GM04504 (cell line): ENCODE measurements at places on chromosomes 4 and X.

DNA sequence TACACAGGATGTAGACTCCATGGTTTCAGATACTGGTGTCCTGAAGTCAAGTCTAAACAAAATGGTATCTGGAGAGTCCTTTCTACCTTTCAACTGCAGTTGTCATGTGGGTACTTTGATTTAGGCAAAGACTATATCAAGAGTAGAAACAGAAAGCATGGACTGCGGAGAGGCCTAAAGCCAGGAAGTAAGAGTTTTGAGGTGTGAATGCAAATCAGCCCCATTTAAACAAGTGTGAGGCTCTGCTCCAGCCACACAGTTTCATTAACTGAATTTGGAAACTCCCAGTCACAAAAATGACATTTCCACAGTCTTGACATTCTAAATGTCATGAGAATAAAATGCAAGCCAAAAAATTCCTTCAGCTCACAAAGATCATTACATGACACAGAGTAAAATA is 87.2 kb upstream of the MCF2 start:
- DNase-seq: no peak

DNA sequence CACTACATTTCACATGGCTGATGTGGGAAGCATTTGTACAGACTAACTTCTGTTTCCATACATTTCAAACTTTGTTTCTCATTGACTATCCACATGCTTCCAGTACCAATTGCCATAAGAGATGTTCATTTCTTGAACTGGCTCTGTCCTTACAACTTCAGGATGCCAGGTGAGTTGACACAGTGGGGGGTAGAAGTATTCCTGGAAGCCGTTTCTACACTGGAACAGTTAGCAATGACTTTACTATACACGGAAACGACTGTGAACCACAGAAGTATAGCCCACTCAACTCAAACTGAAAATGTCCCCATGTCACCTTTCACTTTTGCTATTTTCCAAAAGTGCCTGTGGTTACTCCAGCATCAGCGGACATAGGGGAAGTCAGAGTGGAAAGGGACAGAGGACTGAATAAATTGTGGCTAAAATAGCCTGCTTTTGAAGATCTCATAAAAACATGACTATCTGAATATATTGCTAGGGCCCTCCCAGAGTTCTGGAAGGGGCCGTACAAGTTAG is 38.0 kb upstream of the DSPP start:
- DNase-seq: no peak

DNA sequence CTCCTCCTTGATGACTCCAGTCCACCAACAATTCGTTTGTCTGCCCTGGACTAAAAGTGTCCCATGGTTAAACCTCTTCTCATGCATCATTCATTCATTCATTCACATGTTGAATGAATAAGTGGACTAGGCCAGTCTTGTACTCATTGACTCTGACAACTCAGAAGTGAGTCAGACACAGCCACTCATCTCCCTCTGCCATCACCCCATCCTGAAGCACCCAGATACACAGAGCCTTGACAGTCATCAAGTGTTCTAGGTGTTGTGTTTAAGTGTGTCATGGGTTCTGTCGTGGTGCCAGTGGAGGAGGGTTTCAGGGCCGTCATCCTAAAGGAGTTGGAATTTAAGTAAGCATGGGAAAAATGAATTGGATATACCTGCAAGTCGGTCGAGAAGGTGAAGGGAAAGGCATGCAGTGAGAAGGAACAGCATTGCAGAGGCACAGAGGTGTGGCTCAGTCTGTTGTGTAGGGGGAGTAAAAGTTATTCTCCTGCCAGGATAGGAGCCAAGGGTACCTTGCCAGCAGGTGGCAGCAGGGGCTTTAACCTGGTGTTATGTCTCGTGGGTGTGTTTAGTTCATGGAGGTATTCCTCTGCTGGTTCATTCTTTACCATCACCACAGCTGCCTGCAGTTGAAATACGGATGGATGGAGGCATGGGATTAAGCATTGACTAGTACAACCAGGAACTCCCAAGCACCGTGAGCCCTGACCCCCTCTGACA is 18.3 kb downstream of the MAGED2 start:
- DNase-seq: no peak

DNA sequence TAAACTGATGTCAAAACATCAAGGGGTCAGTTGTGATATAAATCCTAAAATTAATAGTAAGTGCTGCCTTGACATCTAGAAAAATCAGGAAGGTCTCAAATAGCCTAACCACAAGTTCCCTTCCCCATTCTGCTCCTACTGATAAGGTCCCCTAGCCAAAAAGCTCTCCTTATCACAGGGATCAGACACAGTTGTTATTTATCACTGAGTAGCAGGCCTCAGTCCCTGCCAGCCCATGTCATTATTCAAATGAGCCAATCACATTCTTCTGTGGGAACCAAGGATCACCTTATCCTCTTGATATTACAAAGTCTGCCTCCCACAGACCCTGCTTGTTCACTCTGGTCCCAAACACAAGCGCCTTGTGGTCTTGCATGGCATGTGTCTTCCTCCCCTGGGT is 23.3 kb upstream of the TMEM255A start:
- DNase-seq: no peak
